Right atrium auricular region (tissue), 2 donors: ENCODE measurements at places on chromosomes 6 and 20. TPM values are rescaled to one million over a fixed set of nuclear protein-coding genes. Genes with fewer than 3 reads are reported as not detected.

Gene GPR6
- not detected for total RNA-seq

DNA sequence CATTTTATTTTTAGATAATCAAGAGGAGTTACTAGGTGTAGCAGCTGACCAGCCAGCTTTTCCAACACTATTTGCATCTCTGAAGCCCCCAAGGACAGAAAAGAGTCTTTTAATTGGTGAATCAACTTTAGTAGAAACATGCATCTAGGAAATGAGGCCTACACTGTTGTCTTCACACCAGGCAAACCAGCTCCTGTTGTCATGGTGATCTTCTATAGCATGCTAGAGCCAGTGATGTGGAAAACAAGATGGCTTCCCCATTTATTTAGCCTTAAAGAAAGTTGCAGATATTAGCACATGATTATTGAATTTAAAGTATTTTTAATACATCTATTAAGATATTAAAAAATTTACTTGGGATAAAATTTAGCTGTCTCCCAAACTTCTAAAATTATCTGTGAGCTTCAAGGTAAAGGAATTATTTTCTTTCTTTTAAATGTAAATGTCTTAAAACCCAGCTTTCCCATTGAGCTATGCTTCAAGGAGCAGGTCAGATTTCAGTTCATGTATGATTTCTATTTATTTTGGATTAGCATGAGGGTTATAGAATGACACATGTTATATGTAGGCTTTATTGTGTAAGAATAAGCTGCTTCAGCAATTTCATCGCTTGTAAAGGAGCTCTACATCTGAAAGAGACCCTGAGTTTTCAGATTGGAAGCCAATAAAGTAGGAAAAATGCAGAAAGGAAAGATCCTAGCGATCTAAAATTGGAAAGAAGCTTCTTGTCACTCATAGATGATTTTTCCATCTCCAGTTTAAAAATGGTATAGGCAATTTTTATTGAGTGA lies 564.9 kb upstream of the CITED2 start:
- H3K4me1 ChIP-seq, result peaks cover 18% of the 10 kb centered on the region
- no peak overlapping the region for H3K4me3 ChIP-seq
- no peaks in the 10 kb centered on the region for H3K27me3 ChIP-seq
- no peaks in the 10 kb centered on the region for H3K36me3 ChIP-seq
- DNase-seq, result no peak

DNA sequence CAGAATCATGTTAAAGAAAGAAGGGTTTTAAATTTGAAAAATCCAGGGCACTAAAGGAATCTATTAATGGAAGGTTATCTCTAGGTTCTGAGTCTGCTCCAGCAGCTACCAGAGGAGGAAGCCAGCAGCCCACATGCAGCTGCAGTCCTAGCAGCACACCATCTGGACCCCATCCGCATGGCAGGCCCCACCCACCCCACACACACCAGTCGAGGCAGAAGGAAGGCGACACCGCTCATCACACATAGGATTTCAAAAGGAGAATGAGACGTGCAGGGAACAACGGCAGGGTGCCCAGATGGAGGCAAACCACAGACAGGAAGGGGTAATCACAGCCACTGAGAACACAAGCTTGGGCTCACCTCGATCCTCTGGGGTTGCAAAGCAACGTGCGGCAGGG lies 78.9 kb downstream of the GINS1 start:
- H3K27ac ChIP-seq, result no peak overlapping the region
- peaks cover 3% of the 10 kb centered on the region for H3K36me3 ChIP-seq
- H3K4me1 ChIP-seq, result no peaks in the 10 kb centered on the region
- DNase-seq, result no peak
- H3K4me3 ChIP-seq, result no peak overlapping the region

DNA sequence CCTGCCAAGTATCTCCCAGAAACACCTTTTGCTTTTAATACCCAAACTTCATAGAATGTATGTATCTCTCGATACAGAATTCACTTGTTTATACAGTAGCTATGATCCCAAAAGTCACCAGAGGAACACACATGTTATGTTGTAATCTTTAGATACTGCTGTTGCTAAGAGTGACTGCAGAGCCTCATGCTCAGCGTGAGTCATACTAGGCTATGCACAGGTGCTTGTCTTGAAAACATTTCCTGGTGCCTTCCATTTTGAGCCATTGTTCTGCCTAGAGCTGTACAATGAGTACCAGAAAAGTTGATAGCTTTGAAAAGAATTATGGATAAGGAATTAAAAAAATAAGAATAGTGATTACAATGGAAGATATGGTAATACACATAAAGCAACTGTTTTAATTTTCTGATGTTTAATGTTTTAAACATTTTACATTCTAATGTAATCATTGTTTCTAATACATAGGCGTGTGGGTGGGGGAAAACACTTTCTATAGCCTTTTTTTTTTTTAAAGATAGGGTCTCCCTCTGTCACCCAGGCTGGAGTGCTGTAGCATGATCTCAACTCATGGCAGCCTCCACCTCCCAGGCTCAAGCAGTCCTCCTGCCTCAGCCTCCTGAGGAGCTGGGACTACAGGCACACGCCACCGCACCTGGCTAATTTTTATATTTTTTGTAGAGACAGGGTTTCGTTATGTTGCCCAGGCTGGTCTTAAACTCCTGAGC lies 79.4 kb downstream of the CD24 start:
- no peaks in the 10 kb centered on the region for H3K36me3 ChIP-seq
- H3K27ac ChIP-seq, result no peak overlapping the region
- no peaks in the 10 kb centered on the region for H3K4me1 ChIP-seq
- no peak for DNase-seq

- DNase-seq, result no peak
- H3K27ac ChIP-seq, result no peak overlapping the region
- no peaks in the 10 kb centered on the region for H3K36me3 ChIP-seq
- no peaks in the 10 kb centered on the region for H3K4me1 ChIP-seq
- H3K27me3 ChIP-seq, result no peaks in the 10 kb centered on the region
- H3K4me3 ChIP-seq, result no peak overlapping the region
Measured at GRCh38 chr6:84657025-84657424, 107.4 kb downstream of the TBX18 start.
